Stimulated activated CD8-positive, alpha-beta memory T cell treated with anti-CD3 and anti-CD28 coated beads, Interleukin-15, amount 100 ng/mL, for 24 hours (primary cell): ENCODE measurements at places on chromosomes 4 and X.
A peak's percentile ranks its signal among the peaks of the same experiment; 100 is the strongest.

DNA sequence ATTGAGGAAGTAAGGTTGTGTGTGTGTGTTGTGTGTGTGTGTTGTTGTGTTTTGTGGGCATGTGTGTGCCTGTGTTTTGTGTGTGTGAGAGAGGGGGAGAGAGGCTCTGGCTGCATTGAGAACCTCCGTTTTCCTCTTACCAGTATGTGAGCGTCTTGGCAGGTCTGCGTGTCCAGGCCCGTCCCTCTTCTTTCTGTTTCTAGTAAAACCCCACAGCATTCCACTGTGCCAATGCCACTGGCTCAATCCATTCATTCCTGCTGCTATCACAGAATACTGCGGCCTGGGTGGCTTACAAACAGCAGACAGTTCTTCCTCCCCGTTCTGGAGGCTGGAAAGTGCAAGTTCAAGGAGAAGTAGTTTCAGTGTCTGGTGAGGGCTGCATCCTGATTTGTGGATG lies 15.5 kb upstream of the HTRA3 start:
- DNase-seq, result no peak

- no peak for DNase-seq
These were observed 136.8 kb downstream of the TECRL start for GRCh38 chr4:64272432-64272831.

DNA sequence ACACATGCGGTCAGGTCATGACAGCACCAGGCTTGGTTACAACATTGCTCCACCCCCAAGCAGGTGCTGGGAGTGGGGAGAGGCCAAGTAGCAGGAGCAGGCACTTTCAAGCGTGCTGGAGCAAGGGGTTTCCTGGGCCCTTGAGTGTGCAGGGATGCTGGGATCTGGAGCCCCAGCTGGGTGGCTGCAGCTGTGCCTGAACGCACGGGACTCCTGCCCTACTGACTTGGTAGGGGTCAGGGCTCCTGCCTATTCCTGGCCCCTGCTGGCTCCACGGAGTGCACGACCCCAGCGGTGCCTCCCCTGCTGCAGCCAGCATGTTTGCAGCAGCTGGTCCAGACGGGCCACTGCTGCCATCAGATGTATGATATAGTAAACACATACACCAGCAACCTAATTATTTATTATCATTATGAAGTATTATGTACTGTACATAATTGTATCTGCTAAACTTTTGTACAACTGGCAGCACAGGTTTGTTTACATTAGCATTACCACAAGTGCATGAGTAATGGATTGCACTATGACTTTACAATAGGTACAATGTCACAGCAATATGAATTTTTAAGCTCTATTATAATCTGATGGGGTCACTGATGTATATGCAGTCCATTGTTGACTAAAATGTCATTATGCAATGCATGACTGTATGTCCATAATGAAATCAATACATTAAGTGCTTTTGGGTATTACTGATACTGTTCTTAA lies 620.6 kb downstream of the RAPGEF2 start:
- no peak for DNase-seq

- DNase-seq, result no peak
These were observed 175.3 kb downstream of the MAML3 start for GRCh38 chr4:139978692-139979091.

DNA sequence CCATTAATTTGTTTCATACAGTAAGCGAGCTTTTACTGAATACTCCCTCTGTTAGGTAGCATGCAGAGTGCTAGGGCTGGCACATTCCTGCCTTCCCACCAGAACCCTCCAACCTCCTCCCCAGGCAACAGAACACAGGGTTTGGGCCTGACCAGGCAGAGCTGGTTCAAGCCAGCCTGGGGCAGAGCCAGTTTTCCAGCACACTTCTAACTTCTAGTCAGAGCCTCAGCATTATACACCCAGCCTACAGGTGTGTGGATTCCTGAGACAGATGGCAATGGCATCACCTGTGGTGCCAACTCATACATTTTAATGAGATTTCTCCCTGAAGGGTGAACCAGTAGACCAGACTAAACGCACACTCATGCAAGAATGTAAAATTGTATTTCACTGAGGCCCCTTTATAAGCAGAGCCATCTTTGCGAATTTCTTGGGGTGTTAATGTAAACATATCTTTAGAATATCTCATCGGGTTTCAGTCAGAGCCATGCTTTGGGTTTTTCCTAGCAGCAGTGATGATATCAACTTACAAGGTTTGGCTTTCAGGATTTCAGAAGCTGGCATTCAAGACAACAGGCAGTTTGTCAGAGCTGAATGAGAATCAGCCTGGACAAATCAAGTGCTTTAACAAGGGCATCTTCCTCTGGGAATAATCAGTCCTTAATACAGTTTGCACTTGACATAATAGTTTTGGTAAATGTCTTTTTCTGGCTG lies 92.0 kb downstream of the GATB start:
- DNase-seq, result no peak

- DNase-seq, result no peak
These were observed 128.1 kb downstream of the LAS1L start for GRCh38 chrX:65406532-65406931.

DNA sequence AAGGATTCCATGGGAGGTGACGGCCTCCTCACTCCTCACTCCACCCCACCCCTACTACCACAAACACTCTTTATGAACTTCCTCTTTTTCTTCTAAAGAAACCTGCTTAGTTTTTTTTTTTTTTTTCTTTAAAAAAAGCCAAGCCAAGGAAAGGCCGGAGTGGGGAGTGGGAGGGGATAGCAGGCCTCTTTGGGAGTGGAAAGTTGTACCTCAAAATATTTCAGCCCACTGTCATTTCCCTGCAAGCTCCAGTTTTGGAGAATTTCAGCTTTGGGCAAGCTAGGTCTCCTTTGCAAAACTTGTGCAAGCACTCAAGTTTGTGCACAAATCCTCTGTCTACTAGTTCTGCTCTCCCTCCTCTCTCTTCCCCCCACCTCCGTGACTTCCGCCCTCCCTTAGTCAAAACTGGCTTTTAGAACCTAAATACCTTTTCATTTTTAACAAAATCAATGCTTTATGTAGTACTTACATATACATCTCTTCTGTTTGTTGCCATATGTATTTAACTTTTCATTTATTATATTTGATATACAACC lies 512 bp upstream of the ANTXR2 start:
- DNase-seq, result no peak

GRCh38 chr4:177901786-177902185 lies 459.5 kb upstream of the AGA start:
- no peak for DNase-seq

DNA sequence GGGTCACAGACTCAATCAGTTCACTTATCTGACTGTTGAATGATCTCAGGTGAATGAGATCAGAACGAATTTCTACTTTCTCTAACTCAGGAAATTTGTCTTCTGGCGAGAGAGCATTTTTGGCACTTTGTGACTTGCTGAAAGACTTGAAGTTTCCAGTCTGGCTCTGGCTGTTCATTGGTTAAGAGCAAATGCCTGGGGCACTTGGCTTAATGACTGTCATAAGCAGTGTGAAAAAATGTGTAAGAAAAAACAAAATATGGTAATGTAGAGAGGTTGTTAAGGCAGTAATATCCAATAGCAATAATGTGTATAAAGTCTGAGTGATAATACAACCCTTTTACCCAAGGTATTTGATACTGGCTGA lies 71.3 kb upstream of the PGRMC2 start:
- DNase-seq, result no peak

- no peak for DNase-seq
These were observed 1.7 kb upstream of the BMP2K start for GRCh38 chr4:78774417-78774816.

DNA sequence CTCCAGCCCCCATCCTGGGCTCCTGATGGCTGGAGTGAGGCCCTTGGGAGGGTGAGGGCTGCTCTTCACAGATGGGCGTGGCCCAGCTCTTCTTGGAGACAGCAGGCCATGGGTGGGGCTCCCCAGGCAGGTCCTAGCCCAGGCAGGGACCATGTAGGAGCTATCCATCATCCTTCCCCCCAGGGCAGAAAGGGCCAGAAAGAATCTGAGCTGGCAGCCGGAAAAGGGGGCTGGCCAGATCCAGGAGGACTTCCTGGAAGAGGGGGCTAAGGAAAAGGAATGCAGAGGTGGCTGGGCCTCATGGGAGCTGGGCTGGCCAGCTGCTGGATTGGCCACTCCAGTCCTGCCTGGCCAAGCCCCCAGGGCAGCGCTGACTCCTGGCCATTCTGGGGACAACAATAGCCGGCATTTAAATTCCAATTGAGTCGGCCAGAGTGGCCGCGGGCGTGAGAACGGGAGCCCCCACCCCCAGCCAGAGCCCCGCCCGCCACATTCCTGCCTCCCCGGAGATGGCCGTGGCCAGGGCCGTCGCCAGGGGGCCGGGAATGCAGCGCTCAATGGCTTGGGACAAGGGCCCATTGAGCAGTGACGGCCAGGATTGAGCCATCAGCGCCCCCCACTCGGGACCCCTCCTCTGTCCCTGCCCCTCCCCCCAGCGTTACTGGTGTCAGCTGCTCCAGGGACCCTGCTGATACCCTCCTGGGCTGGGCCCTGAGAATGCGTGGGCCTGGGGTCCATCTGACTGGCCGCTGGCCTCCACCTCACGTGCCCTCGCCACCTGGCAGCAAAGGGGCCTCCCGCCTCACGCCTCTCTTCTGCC lies 15.1 kb upstream of the FGFR3 start:
- DNase-seq, result no peak

GRCh38 chr4:85696661-85697060 lies 221.7 kb downstream of the ARHGAP24 start:
- DNase-seq, result no peak

DNA sequence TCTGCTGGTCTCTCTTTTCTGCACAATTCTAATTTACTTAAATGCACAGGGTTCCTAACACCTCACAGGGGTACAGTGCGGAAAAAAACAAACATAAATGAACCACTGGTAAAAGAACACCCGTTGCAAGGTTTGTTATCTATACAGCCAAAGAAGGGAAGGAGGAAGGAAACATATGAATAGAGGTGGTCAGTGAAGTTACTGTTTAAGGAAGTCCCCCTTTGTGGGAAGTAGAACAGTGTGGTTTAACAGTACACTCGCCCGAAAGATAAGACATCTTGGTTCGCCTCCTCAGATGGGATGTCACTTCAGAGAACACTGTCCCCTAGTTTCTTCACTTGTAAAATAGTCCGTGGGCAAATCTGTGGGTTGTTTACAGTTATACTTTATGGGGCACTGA lies 57.5 kb downstream of the TEC start:
- no peak for DNase-seq

DNA sequence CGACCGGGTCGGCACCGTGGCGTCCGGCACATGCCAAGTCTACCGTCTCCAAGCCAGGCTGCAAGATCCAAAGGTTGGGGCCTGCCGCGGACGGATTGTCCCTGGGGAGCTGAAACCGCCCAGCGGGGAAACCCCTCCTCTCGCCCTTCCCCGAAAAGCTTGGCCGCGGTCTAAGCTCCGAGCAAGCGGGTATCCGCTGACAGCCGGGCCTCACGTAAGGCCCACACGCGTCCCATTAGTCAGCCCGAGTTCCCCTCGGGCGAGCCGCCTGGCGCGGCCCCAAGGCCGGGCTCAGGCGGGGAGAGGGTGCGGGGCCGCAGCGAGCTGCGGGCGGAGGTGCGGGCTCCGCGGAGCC lies 6.8 kb upstream of the BCOR start:
- no peak for DNase-seq

DNA sequence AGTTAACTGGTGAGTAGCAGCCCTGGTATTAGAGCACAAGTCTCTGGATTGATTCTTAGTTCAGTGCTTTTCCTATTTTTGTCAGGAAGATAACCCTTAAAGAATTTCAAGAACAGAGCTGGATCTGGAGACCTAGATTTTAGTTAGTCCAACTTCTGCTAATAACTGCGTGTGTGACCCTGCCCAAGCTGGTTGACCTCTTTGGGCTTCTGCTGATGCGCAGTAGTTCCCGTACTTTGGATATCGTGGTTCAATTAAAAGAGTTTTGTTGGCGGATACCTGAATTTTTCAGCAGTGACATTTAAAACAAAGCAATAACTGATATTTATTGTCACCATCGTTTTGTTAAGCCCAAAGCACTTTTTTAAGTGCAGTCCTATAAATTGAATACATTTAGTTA lies 9.3 kb downstream of the MSMO1 start:
- DNase-seq, result no peak

DNA sequence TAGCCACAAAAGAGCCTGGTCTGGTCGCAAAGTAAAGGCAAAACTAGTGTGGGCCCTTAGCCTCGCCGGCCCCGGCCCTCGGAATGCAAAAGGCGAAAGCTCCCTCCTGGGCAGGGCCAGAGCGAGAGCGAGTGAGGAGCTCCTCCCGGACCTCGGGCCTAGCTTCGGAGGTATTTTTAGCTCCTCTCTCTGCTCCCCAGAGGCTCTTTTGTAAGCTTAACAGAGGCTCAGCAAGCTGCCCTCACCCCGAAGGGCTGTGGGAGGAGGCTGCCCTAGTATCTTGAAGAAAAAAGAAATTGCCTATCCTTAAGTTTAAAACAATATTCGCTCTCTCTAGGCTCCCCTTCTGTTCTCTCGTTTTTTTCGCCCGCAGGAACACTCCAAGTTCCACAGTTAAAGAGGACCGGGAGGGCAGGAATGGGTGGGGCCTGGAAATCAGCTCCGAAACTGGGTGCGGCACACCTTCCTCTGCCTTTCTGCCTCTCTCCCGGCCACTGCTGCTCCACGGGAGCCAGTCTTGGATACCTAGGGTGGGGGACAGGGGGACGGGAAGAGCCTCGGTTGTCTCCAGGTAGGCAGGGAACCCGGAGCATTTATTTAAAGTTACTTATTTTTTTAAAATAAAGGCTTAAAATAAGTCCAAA lies 12.1 kb downstream of the HAND2 start:
- no peak for DNase-seq

DNA sequence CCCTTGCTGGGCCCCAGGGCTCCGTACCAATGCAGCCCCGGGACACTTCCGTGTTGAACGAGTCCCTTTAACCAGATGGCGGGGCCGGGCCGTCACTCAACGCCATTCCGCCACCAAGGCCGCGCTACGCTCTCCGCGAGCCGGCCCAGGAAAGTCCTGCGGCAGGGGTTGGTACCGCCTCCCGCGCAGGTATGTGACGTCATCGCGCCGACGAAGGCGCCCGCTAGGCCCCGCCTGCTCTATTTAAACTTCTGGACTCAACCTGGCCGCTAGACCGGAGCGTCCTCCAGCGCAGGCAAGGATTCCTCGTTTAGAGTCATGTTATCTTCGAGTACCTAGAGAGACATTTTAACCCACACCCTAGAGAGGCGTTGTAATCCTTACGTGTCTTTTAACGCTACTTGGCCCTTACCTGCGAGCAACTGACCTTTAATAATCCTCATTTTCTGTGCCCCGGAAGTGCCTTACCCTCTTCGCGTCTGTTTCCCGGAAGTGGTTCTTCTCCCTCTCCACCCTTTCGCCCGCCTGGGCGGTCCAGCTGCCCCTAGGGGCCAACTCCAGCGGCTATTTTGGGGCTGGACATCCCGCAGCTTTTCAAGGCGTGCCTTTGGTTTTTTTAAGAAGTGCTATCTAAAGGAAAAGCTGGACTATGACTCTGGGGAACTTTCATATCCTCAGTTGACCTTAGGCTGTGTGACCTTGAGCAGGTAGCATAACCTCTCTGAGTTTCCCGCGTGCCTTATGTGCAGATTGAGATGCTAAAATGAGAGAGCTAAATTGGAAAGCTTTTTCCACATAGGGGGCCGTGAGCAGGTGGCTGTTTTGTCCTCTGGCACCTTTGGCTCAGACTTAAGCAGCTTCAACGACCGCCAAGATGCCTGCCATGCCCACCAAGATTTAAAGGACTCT lies at the start of gene PNPLA4:
TSS of gene PNPLA4 (minus strand) at position 155 of the 909 bp plus-strand sequence. CDS start 1,294 bp downstream, outside the sequence.
- DNase-seq, result peak; percentile 56

GRCh38 chr4:87100168-87100567 lies 120.2 kb downstream of the KLHL8 start:
- DNase-seq, result no peak
